Activated CD8-positive, alpha-beta memory T cell treated with anti-CD3 and anti-CD28 coated beads, Interleukin-2, amount 50 U/mL, for 48 hours (primary cell): ENCODE measurements at places on chromosomes 12 and 14.

GRCh38 chr12:116962197-116962596, 51.4 kb downstream of the FBXW8 start:
- DNase-seq = no peak

DNA sequence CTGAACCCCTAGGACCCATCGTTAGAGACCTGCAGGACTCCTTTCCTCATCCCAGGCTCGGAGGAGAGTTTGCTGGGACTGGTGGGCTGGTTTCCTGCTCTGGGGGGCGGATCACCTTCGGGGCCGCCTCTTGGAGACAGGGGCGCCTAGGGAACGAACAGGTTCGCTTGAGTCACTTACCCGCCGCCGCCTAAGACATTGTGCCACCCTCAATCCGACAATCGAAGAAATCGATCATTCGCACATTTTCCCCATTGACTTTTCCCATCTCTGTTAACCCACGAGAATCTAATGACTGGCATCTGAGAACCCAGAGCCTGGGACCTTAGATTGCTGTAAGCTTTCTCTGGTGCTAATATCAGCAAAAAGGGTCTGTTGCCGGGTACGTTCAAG, 322 bp downstream of the SLC39A9 start:
- no peak for DNase-seq

DNA sequence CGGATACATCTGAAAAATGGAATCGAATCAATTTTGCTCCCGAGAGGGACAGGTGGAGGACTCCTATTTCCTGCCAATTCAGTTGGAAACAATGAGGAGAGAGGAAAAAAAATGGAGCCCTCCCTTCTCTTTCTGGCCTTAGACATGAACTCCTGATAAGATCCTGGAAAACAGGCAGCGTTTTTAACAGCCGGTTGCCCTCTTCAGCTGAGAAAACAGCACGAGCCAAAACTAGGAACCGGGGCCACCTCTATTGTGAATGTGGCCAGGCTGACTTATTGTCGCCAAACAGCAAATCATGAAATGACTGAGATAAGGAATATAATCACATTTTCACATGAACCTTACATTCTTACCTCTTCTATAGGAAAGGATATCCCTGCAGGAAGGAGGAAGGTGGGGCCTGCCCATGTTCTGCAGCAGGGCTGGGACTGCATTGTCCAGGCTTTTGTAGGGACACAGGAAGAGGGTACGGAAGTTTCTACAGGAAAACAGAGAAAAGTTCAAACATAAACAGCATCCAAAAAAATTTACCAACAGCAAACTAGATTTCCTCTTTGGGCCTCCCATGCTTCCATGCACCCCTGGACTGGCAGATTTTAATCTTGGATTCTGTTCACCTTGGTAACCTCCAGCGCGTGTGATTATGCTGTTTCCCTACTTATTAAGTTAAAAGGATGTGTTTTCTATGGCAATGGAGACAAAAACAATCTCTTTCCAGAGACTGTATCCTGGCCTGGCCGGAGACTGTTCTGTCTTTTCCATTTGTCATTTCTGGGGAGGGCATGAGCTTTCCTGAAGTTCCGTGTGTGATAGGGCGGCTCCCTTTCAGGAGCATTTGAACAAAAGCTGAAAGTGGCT, 29.0 kb upstream of the ELK3 start:
- DNase-seq = no peak

- no peak for DNase-seq
Observed at GRCh38 chr12:76277480-76277879, 70.7 kb downstream of the BBS10 start.

GRCh38 chr14:71438684-71439083, 493.5 kb upstream of the RGS6 start:
- no peak for DNase-seq

DNA sequence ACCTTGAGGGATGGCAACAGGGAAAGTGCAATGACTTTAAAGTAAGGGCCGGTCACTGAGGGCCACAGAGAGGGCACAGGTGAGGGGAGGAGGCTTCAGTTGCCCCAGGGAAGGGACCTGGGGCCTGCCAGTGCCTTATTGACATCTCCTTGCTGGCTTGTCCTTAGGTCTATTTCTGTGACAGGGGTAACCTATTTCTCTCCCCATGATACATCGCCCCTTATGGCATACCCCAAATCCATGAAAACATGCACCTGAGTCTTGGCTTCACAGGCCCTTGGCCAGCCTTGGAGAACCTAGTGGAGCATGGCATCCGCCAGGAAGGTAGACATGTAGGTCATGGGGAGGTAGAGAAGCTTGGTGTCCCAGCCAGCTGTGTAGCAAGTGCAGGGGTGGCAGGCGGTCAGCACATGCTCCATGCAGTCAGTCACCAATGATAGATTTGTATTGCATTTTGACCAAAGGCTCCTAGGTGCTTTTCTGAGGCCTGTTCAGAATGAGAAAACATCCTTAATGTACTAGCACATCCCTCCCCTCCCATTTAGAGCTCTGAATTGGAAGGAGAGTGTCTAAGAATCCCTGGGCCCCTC, 23.6 kb upstream of the RDH16 start:
- no peak for DNase-seq

DNA sequence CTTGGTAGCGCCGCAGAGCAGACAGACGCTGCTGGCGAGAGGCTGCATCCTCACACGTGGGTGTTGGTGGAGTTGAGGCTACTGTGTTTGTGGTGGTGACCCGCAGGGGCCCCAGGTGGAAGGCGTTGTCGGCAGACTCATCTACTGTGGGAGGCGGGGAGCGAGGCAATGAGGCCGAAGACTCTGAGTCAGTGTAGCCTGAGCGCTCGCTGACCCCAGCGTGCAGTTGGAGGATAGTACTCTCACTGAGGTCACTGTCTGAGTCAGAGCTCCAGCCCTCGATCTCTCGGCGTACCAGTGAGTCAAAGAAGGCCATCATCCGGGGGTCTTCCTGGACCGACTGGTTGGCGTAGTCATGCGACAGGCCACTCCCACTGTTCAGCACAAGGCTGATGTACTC, 76.0 kb upstream of the ACTN1 start:
- no peak for DNase-seq

DNA sequence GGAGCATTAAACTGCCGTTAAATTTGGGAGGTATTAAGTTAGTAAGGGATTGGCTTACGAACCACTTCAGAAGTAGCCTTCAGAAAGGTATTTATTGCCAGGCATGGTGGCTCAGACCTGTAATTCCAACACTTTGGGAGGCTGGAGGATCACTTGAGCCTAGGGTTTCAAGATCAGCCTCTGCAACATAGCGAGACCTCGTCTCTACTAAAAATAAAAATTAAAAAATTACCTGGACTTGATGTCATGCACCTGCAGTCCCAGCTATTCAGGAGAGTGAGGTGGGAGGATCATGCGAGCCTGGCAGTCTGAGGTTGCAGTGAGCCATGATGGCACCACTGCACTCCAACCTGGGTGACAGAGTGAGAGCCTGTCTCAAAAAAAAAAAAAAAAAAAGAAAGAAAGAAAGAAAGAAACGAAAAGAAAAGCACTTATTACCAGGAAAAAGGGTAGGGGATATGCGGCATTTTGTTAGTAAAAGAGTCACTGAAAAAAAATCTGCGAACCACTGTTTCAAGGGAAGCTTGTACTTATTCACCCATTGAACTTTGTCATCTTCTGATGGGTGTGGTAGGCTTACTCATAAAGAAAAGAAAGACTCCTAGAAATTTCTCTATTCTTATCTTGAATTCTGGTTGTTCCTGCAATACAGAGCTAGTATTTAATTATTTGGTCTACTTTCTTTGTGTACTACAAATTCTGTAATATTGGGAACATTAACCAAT, 33.6 kb upstream of the PLEKHA5 start:
- no peak for DNase-seq

DNA sequence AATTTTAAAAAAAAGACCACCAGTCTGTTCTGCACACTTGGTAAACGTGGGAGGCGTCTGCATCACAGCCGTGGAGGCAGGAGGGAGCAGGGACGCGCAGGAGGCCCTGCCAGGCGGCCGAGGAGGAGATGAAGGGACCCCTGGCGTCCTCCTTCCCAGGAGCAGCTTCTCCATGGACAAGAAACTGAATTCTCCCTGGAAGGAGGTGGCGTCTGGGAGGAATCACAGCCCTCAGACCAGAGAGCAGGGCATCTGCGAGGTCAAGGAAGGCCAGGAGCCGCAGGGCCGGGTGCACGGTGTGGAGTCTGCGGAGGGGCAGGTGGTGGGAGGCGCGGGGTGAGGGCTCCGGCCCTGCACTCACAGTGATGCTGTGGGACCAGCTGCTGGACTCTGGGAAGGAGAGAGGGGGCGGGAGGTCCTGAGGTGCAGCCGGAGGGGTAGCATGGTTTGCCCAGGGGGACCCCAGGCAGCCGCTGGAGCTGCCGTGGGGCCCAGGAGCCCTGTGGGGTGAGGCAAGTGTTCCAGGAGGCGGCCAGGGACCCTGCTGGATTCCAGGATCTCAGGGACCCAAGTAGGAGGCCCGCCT, 73.5 kb upstream of the GALNT9 start:
- no peak for DNase-seq

GRCh38 chr12:92151916-92152315, 6.3 kb upstream of the BTG1 start:
- no peak for DNase-seq

DNA sequence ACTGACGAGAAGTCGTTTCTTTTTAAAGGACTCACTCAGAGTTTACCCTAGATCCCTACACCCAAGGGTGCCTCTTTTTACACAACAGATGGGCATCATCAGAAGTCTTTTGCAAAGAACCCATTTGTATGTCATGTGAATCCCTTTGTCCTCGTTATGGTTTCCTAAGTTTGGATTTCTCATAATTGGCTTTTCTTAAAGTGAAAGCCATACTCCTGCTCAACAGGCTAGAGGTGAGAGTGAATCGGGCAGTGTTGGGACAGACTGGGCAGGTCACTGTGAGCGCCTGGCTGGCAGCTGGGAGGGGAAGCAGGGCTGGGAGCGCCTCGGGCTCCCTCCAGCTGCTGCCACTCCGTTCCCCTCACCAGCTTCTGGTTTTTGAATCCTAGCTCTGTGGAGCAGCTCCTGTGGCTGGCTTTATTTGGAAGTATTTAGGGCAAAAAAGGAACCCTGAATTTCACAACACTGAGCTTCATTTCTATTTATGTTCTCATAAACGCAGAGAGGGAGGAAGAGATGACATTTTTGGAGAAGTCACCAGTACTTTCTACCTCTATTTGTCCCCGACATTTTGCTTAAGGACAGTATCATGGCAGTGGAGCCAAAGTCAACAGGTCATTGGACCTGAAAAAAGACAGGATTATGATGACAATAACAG, 63.8 kb upstream of the ACTN1 start:
- DNase-seq = no peak

DNA sequence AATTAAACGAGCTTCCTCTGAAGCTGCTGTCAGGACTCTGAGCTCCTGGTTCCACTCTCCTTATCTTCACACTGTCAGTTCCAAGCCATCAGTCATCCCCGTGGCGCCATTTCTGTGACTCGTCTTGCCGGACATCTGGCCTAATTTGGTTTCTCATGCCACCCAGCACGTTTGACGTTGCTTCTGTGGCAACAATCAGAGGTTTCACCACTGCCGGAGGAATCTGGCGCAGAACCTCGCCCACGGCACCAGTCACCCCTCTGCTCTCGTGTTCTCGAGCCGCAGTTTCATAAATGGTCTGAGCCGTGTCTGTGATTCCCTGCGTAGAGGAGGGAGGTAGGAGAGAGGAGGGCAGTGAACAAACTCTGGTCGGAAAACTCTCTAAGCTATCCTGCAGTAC, 29.7 kb downstream of the BDKRB1 start:
- no peak for DNase-seq

- no peak for DNase-seq
Observed at GRCh38 chr14:77544571-77544970, 46.0 kb upstream of the ISM2 start.

DNA sequence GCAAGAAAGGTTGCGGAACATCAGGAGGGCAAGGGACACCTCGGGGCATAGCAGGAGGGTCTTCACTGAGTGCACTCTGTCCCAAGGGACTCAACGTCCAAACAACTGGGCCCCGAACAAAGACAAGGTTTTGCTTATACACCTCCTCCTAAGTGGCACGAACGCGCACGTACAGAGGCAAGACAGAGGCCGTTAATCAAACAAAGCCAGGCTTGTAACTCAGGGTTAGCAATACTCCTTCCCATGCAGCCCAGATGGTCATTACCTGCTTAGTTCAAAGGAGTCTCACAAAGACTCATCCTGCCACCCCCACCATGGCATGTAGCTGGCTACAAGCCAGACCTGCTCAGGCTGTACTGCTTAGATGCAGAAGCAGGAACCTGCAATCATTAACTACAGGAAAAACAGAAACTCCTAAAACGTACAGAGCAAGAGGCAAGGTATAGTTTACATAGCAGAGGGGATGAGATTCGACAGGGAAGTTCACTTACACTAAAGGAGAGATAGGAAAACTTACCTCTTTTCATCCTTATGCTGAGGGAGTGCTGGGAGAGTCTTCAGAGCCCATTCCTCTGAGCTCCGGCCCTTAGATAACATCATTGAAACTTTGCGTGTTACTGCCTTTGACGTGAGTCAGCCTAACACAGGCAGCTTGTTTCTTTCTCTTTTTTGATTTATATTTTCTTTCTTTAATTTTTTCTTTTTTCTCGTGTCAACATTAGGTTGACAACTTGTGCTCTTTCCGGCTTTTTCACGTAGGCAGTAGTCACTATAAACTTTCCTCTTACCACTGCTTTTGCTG, 1319.1 kb downstream of the TMEM121 start:
- peak; percentile 70 for DNase-seq

DNA sequence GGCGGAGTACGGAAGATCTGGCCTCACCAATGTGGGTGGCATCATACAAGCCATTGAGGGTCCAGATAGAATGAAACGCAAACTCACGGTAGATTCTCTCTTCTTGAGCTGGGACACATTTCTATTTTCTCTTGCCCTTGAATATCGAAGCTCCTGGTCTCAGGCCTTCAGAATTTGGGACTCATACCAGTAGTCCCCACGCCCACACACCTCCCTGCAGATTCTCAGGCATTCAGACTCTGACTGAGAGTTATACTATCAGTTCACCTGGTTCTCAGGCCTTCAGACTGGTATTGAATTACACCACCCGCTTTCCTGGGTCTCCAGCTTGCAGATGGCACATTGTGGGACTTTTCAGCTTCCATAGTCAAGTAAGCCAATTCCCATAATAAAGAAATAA, 37.8 kb downstream of the EIF2S3B start:
- DNase-seq = no peak

DNA sequence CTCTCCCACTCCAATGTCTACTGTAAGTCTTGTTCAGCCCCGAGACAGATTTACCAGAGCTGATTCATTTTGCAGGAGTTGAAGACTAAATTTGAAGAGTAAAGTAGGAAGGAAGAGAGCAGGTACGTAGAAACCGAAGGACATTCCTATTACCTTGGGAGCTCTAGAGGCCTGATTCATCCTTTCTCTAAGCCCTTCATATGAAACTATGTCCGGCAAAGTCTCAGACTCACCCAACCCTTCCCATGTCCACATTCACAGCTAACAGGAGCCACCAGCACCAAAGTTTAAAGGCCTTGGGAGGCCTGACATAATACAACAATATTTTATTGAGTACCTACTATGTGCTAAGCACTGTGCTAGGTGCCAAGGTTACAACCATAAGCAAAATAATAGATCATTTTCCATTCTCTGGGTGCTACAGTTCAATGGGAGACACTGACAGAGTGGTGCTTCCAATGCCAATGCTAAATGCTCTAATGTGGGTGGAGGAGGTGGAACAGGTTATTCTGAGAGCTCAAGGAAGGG, 86.6 kb downstream of the PHLDA1 start:
- DNase-seq = no peak
